Activated CD4-positive, alpha-beta memory T cell treated with anti-CD3 and anti-CD28 coated beads for 36 hours (primary cell): ENCODE measurements at places on chromosomes 16 and 17.
A peak's percentile ranks its signal among the peaks of the same experiment; 100 is the strongest.

DNA sequence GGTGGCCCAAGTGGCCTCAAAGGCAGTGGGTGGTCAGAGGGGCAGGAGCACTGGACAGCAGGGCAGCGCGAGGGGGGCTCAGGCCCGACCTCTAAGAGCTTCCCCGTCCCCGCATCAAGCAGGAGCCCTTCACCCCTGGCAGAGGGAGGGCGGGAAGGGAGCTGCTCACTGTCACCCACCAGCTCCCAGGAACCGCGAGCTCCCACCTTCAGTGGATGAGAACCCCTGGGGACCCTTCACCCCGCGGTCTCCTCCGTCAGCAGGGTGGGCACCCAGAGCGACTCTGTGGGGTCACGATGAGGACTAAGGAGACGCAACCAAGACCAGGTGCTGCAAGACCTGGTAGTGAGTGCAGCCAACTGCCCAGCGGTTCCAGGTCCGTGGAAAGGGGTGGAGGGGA, 13.6 kb downstream of the CEP131 start:
- no peak for DNase-seq

DNA sequence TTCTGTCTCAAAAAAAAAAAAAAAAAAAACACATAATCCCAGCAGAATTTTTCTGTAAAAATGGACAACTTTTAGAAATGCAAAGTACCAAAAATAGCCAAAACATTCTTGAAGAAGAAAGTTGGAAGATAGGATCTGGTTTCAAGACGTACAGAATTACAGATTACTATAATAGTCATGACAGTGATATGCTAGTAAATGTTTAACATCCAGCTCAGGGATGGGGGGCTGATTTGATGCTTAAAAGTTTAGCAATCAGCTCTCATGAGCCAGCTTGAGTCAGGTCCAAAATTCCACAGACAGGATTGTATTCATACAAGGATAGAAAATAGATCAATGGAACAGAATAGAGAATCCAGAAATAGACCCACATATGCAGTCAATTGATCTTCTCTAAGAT, 100.5 kb downstream of the CYB561 start:
- no peak for DNase-seq

DNA sequence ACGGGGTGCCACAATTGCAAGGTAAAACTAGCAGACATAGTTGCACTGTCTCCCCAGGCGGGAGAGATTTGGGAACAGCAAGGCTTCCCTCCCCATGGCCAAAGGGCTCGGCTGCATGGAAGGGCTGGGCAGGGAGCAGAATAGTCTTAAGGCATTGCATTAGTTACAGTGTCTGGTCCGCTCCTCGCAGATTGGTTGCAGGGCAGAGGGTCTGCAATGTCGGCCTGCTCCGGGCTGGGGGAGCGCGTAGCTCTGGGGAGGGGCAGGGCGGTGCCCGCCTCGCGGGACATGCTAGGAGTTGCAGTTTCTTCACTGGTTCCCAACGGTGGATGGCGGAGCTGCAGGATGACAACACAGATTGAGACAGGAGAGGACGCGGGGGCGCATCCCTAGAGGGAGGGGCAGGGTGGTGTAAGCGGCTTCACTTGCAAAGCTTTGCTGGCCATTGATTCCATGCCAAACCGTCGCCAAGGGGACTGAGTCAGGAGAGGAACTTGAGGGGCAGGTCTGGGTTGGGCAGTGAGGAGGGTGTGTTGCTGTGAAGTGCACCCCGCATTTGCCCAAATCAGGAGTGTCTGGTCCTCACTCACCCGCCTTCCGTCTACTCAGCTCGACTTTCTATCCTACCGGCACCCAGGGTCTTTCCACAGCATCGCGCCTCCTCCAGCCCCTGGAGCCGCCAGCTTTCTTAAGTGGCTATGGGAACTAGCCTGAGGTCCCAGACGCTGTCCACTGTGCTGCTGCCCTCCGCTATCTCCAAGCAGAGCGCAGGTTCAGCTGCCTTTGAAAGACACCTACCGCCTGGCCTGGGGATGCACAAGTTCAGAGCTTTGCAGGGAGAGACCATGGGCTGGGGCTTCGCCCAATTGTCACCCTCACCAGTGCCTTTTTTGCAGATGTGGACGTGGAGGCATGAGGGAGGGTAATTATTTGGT, 1748.9 kb downstream of the TP53TG3F start:
- no peak for DNase-seq

- no peak for DNase-seq
Observed at GRCh38 chr17:2146132-2146871, 91.4 kb downstream of the HIC1 start.

- peak; percentile 53 for DNase-seq
Observed at GRCh38 chr17:42178817-42179216, 2.1 kb downstream of the KCNH4 start.

DNA sequence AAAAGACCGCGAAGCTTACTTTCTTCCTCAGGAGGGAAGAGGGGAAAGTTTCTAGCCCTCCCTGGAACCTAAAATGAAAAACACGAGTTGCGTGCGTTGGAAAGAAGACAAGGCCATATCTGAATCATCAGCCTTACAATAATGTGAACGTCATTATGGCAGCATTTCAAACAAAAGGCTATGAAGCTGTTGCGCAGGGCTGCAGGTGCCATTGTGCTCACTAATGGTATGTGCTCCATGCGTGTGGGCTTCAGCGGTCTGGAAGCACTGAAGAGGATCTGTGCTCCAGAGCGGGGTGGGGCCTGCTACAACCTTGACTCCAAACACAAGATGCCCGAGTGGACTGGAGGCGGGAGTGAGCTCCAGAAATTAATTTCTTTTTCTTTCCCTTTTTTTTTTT, 12.1 kb upstream of the CYB5B start:
- DNase-seq: no peak

GRCh38 chr17:57676543-57676942, 68.6 kb downstream of the CCDC182 start:
- no peak for DNase-seq

- DNase-seq: no peak
Observed at GRCh38 chr16:49472598-49472997, 99.0 kb downstream of the C16orf78 start.

DNA sequence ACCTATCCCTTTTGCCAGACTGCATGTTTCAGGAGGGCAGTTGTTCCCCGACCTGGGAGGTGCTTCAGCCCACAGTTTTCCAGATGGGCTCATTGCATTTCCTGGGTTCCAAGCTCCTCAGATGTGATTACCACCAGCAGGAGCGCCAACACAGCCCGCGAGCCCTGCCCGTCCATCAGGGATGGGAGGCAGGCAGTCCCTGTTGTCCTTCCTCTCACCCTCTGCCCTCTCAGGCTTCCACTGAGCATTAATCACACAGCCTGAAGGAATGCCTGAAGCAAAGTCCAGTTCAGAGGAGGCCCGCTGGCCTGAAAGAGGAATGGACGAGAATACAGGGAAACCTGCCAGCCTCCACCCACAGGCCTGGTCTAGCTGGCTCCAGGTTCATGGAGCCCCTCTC, 256.3 kb upstream of the SDK2 start:
- DNase-seq: no peak

GRCh38 chr17:78126895-78127238, 1.7 kb downstream of the TMC6 start:
- DNase-seq: no peak

GRCh38 chr17:1518410-1518809, 2.0 kb upstream of the INPP5K start:
- DNase-seq: no peak

DNA sequence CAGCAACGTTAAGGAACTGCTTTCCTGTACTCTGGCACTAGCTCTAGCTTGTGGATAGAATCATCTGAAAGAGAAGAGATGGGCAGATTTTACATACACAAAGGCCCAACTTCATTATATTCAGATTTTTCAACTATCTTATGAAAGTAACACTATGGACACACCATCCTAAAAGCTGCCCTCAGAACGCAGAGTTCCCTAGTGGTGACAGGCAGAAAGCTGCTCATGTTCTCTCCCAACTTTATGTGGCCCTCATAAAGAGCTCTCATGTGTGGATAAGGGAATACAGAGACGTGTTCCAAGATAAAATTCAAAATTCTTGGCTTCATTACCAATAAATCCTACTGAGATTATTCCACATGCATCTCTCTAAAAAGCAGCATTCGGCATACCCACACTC, 1.5 kb downstream of the CFAP20 start:
- DNase-seq: no peak

DNA sequence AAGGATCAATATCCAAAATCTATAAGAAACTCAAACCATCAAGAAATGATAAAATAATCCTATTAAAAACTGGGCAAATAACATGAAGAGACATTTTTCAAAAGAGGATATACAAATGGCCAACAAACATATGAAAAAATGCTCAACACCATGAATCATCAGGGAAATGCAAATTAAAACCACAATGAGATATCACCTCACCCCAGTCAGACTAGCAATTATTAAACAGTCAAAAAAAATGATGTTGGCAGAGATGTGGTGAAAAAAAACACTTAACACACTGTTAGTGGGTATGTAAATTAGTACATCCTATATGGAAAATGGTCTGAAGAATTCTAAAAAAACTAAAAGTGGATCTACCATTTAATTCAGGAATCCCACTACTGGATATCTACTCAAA, 379.0 kb upstream of the SOX9 start:
- DNase-seq: no peak

DNA sequence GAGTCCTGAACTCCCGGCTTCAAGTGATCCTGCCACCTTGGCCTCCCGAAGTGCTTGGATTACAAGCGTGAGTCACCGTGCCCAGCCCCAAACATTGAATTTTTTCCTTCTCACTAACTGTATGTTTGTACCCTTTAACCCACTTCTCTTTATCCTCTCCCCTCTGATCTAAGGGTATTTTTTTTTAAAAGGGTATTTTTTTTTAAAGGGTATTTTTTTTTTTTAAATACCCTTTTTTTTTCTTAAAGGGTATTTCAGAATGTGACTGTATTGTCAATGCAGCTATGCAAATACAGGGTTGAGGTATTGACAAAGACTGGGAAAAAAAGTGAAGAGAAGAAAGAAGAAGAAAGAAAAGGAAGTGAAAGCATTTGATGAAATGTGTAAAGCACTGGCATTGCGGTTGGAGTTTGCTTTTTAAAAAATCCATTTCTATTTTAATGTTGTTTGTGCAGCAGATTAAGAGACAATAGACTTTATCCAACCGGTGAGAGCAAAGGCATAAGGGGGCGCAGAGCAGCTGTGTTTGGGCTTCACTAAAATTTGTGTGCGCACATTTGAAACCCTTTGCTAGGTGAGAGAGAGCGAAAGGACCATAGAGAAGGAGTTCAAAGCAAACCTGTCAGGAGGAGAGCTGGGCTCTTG, 42.4 kb downstream of the SYT17 start:
- no peak for DNase-seq

- DNase-seq: no peak
Observed at GRCh38 chr16:17160920-17161431, 309.8 kb downstream of the XYLT1 start.

GRCh38 chr17:13074026-13074425, 56.2 kb upstream of the ELAC2 start:
- DNase-seq: no peak

DNA sequence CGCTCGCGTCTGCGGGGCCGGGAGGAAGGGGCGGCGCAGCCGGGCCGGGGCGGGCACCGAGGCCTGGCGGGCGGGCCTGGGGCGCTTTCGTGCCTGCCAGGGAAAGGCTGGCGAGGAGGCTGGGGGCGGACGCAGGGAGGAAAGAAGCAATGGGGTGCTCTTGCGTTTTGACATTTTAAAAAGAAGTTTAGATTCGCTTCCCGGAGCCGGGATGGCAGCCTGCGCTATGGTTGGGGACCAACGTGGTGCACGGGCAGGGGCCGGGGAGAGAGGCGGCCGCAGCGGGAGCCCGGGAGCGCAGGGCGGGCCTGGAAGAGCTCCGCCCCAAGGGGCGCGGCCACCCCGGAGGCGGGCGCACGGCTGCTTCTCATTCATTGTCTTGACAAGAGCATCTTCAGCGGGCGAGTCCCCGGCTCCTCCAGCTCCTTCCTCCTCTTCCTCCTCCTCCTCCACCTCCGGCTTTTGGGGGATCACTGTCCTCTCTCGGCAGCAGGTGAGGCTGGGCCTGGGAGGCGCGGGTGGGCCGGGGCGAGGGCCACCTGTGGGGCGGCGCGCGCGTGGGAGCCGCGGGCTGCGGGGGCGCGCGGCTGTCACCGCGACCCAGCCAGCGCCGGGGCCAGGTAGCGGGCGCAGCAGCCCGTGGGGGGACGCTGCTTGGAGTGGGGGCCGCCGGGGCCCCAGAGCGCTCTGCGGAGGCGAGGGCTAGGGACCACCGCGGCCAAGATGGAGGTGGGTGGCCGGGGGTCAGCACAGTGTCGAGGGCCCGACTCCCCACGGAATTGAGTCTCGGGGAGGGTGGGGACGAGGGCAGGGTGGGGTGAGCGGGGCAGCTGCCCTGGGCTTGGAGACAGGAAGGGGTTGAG, at the start of gene CORO1A:
Gene CORO1A, plus strand, starts transcription at position 370 of the 863 bp plus-strand sequence. CDS start 1,608 bp downstream, outside the sequence.
- DNase-seq: peak; percentile 92
